ENCODE measurements at places on chromosomes 1 and 21.

- no peak for DNase-seq
Observed at GRCh38 chr1:113659035-113659434, 100.3 kb downstream of the PHTF1 start.

- DNase-seq = no peak
Observed at GRCh38 chr1:110228869-110229268, 18.8 kb downstream of the KCNC4 start.

DNA sequence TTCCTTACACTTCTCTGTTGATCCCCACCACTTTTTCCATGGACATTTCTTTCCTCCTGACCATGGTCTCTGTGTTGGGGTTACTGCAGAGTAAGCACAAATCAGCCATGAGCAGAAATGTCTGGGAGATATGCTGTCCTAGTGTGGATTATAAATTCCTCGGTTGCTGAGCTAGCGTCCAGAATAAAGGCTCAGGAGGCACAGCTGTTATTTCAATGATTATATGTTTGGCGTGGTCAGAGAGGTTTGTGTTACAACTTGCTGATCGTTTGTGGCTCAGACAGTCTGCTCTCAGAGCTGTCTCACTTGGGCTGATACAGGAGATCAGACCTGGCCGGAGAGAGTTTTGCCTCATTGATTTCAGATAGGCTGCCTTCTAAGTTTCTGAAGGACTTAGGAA lies 37.5 kb upstream of the LAMC2 start:
- peak; percentile 17 for DNase-seq

- no peak for DNase-seq
Observed at GRCh38 chr1:199182186-199182843, 543.5 kb downstream of the PTPRC start.

- DNase-seq = peak; percentile 12
Observed at GRCh38 chr1:155389826-155390225, 69.1 kb downstream of the RUSC1 start.

DNA sequence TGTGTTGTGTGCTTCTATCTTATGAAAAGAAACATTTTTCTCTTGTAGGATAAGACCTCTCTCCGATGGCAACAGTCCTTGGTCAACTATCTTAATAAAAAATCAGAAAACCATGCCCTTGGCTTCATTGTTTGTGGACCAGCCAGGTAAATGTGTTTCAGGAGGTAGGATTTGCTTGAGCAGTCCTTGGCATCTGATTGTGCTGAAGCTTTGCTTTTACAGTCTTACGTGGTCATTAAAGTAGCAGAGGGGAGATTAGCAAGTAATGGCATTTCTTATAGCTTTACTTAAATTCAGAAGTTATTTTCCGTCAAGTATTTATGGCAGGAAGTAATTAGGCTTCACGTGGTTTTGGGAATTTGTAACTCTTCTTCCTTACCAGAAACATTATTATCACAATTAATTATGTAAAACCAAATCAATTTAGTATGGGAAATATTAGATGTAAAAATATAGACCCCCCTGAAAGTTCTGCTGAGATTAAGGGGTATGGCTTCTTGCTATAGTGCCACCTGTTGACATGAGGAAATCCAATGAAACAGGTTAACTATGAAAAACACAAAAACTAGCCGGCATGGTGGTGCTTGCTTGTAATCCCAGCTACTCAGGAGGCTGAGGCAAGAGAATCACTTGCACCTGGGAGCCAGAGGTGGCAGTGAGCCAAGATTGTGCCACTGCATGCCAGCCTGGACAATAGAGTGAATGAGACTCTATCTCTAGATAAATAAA lies 49.0 kb downstream of the MAP3K21 start:
- DNase-seq = no peak

- no peak for DNase-seq
Observed at GRCh38 chr1:87044424-87044823, 130.0 kb downstream of the HS2ST1 start.

DNA sequence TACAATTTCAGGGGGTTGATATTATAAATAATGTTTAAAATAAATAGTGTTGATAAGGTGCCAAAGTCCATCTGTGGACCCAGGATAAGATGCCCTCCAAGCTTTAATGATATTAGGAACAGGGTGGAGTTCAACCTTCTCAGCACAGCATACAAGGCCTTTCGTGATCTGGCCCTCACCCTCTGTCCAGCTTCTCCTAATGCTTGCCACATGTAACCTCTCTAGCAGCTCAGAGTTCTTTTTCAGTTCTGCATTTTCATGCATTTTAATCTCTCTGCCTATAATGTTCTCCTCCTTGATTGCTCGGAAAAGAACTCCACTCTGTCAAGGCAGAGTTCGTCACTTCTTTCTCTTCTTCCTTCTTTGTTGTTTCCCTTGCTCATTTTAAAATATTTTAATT lies 21.4 kb upstream of the SMAP2 start:
- DNase-seq = no peak

DNA sequence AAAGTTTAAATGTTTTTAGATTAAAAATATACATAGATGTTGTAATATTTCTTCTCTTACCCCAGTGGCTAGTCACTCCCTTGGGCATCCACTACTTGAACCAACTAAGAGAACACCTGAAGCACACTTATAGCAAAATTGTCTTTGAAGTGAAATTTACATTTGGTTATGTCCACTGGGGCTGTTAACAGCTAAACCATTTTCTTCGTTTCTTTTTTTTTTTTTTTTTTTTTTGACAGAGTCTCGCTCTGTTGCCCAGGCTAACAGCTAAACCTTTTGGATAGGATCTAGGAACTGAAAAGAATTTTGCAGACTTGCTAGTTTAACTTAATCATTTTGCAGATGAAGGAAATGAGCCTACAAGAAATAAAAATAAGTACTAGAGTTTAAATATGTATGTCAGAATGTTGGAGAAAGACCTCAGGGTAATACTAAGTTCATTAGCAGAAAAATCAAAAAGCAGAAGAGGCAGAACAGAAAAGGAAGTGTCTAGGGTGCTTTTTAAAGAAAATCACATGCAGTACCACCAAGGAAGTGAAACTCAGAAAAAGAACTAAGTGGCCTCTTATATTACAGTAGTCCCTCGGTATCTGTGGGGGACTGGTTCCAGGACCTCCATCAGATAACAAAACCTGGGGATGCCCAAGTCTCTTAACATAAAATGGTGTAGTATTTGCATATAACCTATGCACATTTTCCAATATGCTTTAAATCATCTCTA lies 11.8 kb downstream of the DRAM2 start:
- DNase-seq = no peak

- no peak for DNase-seq
Observed at GRCh38 chr1:67632811-67633655, 52.0 kb upstream of the GADD45A start.

DNA sequence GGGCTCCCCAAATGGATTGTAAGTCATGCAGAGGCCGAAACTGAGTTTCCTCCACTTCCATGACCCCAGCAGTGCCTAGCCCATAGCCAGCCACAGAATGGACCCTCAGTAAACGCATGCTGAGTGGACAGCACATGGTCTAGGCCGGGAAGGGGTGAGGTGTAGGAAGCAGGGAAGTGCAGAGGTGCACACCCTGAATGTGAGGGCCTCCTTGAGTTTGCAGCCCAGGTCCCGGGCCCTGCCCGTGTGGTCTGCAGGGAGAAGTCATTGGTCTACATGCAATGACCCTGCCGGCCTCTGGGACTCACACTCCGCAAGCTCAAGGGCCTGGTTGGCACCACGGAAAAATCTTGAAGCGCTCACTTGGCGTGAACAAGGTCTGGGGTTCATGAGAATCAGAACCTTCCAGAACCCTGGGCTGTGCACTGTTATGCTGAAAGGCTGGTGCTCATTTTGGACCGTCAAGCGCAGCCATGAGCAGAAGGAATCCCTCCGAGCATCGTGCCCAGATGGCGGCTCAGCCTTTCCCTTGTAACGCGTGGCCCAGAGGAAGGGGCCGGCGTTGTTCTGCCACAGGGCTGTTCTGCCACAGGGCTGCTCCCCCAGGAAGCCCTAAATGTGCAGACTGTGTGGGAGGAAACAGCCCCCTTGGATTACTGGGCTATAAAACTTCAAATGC lies 66.4 kb downstream of the PSMG1 start:
- DNase-seq = no peak

DNA sequence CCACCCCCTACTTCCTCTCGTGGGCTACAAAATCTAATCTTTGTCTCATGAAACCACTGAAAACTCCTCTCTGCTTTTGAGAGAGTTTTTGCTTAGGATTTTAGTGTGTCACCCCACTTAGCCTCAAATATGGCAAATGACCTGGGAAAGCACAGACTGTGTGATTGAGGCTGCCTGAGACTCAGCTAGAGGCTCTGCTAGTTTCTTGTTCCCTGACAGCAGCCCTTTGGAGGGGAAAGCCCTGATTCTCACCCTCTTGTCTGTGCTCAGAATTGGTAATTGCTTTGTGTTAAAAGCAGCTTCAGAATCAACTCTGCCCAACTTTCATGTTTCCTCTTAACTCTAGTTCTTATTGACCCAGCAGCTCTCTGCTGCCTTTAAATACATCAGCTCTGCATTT lies 85.6 kb upstream of the ZP4 start:
- DNase-seq = no peak

GRCh38 chr21:41564871-41565274 lies 56.9 kb upstream of the TMPRSS2 start:
- peak; percentile 73 for DNase-seq

- peak; percentile 68 for DNase-seq
Observed at GRCh38 chr1:167720965-167721616, 691 bp upstream of the MPZL1 start.

DNA sequence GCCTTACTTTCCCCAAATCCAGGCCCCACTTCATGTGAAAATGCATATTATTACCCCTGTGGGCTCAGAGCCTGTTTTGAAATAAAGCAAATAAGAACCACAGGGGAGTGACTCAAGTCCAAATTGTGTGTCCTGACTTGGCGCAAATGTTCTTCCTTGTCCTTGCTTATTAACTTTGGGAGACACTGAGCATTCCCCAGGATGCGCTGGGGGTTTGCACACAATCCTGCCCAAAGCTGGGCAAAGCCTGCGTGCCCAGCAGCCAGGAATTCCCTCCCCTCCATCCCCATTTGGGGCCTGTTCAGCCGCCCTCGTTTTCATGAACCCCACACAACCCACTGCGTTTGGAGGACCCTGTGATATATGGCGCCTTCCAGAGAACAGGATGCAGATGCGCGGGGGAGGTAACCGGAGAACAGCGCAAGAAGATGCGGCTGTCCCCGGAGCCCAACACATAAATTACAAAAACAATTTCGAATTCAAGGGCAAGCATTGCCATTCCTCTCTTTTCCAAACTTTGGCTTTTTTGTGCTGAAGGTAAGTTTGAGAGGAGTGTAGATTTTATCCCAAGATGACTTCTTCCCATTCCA lies 42.4 kb upstream of the CLDN14 start:
- no peak for DNase-seq

GRCh38 chr1:54864460-54865208 lies 22.4 kb downstream of the DHCR24 start:
- DNase-seq = no peak

- DNase-seq = no peak
Observed at GRCh38 chr1:50421768-50422674, 1.2 kb downstream of the DMRTA2 start.

DNA sequence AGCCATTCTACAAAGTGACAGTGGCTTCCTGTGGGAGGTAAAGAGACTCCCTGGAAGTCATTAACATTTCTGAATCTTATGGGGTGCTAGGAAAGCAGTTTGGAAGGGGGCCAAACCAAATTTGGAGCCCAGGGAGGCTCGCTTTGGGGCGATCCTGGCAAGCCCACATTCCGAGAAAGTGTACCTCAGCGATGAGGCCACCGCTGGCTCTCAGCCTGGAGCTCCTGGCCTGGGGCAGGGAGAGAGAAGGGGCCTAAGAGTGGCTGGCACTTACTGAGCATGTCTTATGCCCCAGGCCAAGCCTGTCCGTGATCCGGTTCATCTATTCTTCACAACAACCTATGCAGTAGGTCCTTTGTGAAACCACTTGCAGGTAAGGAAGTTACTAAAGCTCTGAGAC lies 98.8 kb downstream of the CCDC185 start:
- peak; percentile 34 for DNase-seq

GRCh38 chr21:45602106-45602505 lies 41.4 kb upstream of the PCBP3 start:
- DNase-seq = no peak

DNA sequence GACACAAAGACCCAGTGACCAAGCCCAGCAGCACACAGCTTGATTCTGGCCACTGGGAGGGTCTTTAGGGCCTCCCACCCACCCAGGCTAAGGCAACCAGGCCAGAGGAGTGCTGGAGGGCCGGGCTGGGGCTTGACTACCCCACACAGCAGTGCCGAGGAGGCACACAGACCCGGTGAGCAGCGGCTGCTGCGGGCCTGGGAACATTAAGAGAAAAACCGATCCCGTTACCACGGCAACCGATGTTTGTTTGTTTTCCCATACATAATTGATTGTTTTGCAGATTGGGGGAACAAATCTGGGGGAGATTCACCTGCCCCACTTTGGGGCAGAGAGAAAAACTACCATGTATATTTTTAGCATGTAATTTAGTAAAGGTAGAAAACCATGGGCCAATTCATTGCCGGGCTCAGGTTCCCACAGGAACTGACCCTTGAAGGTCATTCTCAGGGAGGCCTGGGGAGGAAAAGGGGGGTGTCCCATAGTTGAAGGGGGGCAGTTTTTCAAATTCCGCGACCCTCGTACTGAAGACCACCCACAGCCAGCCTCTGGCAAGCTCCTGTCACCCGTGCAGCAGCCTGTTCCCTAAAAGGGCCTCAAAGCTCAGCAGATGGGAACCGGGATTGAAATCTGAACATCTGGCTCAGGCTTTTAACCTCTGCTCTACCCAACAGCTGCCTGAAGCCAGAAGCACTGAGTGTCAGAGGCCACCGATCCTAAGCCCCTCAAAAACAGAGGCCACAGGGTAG lies 35.3 kb downstream of the CHD5 start:
- no peak for DNase-seq

- DNase-seq = peak; percentile 98
Observed at GRCh38 chr1:232477728-232478127, 152.2 kb downstream of the SIPA1L2 start.

DNA sequence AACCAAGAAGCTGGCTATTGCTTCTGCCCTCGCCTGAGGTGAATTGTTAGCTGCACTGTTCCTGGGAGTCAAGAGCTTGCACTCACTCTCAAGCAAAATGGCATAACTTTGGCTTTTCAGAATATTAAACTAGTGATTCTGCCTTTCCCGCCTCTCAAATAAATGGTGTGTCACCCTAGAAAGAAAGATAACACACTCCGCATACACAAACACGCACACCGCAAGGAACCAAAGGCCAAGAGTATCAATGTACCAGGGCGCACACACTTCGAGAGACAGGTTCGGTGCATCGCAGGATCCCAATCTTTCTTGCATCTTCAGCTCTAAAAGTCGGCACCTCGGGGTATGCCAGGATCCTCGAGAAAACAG lies 470 bp upstream of the RTCA start:
- no peak for DNase-seq

GRCh38 chr1:110087812-110088738 lies 17.6 kb upstream of the ALX3 start:
- DNase-seq = peak; percentile 68

- peak; percentile 80 for DNase-seq
Observed at GRCh38 chr1:206419783-206420182, 50.5 kb upstream of the IKBKE start.

DNA sequence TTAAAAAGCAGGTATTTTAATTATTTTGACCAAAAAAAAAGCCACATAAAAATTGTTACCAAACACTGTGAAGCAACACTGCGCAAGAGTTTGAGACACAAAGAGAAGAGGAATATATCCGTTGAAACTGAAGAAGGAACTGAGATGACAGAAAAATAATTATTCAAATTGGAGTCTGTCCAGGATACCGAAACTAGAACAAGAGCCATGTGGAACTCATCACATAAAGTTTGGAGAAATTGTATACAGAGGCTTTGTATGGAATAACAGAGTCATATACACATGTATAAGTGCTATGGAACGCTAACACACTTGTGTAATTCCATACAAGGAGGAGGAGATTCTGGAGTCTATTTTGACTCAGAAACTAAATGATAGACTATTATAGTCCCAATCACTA lies 675.1 kb upstream of the ADGRL2 start:
- DNase-seq = no peak

All from EL (cell line).